Activated naive CD8-positive, alpha-beta T cell treated with anti-CD3 and anti-CD28 coated beads, Interleukin-2, amount 50 U/mL, for 16 hours (primary cell): ENCODE measurements at places on chromosomes 1 and 21.

GRCh38 chr1:171805395-171806115 is 24.1 kb downstream of the METTL13 start:
- DNase-seq = no peak

- DNase-seq = no peak
These were observed at the start of gene C1orf167 for GRCh38 chr1:11761988-11762406. TSS of gene C1orf167 (plus strand) at chr1:11762193. CDS start at chr1:11764401, 2,208 bp downstream.

DNA sequence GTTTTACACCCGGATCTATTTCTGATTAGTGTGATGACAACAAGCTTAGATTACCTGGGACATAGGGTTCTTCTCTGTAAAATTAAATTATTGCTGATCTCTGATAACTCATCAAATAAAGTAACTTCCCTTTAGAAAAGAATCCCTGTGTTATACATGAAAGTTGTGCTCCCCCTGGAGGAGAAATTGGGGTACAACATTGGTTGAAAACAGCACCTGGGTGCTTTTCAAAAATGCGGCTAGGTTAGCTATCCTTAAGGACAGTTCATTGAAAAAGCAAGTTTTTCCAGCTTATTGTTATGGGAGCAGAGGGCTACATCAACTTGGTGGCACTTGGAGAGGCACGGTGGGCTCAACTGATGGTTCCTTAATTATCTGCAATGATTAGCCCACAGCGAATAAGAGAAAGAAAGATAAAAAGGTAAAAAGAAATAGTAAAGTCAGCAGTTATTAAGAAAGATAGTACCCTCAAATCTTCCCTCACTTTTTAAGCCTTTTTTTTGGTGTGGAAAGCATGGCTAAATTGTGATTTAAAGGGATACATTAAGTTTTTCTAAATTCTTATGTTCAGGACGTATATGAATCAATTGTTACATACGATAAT is 97.8 kb downstream of the FMN2 start:
- DNase-seq = no peak

DNA sequence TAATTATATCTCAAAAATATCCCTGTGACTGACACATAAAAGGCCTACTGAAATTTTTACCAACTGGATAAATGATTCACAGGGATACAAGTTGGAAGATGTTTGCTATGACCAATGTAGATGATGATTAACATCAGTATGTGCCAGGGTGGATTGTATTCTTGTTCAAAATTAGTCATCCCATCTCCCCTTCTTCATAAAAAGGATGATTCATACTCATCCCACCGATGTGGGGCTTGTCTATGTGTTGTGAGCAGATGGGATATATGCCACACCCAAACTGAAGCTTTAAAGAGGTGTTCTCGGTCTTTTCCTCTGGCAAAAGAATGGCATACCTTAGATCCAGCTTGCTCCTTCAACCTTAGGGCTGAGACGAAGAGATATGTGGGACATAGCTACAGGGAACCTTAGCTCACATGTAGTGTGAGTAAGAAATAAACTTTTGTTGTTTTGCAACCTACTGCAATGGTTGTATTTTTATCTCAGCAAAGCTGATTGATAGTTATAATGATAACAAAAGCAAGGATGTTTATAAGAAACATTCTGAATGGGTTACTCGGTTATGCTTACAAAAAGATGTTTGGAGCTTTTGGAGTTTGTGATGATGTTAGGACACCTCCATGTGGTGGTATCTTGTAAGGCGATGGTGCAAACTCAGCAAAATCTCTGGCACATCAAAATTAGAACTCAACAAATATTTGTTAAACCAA is 29.4 kb downstream of the SPATA17 start:
- DNase-seq = no peak

DNA sequence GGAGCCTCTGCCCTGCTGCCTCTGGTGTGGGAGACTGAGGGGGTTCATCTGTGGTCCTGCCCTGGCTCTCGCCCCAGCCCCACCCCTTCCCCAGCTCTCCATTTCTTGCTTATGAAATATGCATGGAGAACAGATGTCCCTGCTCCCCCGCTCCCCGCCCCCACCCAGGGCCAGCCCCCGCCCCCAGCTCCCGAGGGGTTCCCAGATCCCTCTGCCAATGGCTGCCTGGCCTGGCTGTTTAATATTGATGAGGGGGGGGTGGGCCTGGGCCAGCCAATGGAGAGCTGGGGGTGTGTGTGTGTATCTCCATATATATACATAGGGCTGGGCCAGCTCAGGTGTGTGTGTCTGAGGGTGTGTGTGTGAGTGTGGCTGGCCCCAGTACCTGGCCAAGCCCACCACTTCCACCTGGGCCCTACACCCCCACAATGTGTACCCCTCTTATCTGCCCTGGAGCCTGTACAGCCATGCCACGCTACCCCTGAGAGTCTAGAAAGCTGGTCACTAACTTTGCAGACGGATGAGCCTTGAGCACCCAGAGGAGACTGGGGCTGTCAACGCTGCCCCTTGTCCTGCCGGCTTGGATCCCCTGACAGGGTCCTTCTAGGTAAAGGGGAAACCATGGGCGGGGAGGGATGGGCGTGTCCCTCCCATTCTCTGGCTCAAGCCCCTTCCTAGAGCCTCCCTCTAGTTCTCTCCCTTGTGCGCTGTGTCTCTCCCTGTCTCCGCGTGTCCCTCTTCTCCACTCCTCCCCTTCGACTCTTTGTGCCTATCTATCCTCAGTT is at the start of gene NHLH1:
Gene NHLH1 (plus strand): TSS at position 341 of the 785 bp plus-strand sequence. CDS start 3,661 bp downstream, outside the sequence.
- DNase-seq = no peak

DNA sequence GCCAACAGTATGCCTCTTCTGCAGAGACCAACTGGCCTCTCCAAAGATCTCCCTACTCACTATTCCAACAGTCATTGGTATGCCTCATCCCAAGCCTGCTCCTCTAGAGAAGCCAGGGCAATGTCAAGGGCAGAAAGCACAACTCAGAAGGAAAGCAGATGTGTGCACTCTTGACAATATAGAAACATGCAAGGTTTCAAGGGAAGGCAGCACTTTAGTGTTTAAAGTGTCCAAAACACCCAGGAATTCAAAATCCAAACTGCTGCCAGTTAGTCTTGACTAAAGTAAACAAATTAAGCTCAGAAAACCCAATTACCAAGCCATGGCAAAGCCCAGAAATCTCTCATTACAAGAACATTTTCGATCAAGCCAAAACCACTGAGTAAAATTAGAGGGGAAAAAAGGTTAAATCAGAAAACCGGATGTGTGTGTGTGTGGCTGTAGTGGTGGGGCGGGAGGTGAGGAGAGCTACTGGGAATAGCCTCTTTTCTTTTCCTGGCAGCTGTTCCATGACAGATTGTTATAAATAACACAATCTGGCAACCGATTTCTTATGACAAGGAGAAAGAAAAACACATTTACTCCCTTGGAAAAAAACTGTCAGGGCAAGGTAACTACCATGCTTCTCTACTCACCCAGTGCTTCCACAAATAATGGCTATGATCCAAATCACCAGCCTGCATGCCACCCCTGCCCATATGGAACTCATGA is 39.2 kb downstream of the EIF2B3 start:
- no peak for DNase-seq

- DNase-seq = no peak
These were observed 41.8 kb downstream of the SGIP1 start for GRCh38 chr1:66575739-66576138.

DNA sequence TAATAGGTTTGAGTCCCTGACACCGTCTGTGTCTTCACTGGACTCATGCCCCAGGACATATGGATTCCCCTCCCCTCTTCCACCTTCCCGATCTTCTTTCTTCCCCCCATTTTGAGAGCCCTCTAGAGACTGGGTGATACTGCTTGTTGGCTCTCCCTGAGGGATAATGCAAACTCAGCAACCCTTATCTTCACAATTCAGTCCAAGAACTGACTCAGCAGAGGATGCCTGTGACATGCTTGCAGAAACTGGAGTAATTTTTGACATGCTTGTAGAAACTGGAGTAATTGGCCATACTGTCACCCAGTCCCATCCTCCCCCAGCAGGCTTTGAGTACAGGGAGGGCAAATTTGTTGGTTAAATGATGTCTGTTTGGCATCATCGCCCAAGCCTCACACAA is 127.6 kb upstream of the CTTNBP2NL start:
- DNase-seq = no peak

GRCh38 chr1:203926025-203926540 is 64.7 kb downstream of the SNRPE start:
- DNase-seq = no peak

DNA sequence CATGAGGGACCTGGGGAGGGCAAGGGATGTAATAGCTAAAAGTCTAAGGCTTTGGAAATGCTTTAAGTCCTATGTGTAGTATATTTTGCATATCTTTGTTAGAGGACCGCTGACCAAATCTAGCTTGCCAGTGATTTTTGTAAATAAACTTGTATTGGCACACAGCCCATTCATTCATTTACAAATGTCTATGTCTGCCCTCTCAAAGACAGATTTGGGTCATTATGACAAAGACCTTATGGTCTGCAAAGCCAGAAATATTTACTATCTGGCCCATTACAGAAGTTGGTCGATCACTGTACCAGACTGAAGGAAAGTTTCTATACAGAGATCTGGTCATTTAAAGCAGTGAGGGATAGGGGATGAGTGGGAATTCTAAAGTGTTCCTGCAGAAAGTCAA is 120.1 kb upstream of the RAVER2 start:
- no peak for DNase-seq

DNA sequence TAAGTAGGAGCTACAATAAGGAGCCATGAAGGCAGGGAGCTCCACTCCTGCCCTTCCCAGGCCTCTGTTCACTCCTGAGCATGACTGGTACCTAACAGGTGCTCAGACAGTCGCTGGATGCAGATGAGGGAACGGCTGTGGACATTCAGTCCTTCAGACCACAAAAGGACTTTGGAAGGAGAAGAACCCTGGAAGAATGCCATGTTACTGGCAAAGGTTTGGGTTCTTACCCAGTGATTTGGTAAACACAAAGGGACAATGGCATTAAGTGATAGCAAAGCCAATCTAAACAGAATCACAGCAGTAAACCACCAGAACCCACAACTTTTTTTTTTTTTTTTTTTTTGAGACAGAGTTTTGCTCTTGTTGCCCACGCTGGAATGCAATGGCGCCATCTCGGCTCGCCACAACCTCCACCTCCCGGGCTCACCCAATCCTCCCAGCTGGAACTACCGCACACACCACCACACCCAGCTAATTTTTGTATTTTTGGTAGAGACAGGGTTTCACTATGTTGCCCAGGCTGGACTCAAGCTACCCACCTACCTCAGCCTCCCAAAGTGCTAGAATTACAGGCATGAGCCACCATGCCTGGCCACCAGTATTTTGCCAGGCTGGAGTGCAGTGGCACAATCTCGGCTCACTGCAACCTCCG is 7.5 kb upstream of the CBR3 start:
- no peak for DNase-seq

GRCh38 chr1:17032741-17033140 is 21.0 kb upstream of the ATP13A2 start:
- DNase-seq = no peak

DNA sequence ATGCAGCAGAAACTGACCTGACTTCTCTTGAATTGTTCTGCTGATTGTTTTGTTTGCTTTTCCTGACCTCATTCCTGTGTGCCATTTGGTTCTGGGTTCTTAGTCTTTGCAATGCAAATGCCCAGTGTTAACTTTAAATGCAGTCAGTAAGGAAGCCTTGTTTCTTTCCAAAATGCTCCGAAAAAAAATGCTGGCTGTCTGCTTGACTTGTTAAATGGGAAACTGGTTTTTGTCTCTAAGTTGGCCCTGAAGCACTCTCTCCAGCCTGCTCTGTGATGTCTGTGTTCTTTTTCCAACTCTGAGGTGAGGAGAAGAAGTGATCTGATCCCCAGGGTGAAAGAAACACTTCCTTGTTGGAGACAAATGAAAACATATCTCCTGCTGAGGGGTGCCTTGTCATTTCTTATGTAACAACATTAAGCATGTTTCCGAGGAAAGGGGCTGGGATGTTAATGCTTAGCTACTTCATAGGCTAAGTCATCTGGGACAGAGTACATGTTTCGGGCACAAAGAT is 256.3 kb upstream of the ADGRL4 start:
- no peak for DNase-seq

GRCh38 chr1:11151826-11152612 is 37.1 kb upstream of the ANGPTL7 start:
- no peak for DNase-seq

GRCh38 chr1:37282764-37283163 is 191.6 kb upstream of the ZC3H12A start:
- no peak for DNase-seq

- DNase-seq = no peak
These were observed 68.4 kb downstream of the ST6GALNAC3 start for GRCh38 chr1:76142771-76143540.

- no peak for DNase-seq
These were observed 283.1 kb downstream of the DSCAM start for GRCh38 chr21:40563900-40564299.

DNA sequence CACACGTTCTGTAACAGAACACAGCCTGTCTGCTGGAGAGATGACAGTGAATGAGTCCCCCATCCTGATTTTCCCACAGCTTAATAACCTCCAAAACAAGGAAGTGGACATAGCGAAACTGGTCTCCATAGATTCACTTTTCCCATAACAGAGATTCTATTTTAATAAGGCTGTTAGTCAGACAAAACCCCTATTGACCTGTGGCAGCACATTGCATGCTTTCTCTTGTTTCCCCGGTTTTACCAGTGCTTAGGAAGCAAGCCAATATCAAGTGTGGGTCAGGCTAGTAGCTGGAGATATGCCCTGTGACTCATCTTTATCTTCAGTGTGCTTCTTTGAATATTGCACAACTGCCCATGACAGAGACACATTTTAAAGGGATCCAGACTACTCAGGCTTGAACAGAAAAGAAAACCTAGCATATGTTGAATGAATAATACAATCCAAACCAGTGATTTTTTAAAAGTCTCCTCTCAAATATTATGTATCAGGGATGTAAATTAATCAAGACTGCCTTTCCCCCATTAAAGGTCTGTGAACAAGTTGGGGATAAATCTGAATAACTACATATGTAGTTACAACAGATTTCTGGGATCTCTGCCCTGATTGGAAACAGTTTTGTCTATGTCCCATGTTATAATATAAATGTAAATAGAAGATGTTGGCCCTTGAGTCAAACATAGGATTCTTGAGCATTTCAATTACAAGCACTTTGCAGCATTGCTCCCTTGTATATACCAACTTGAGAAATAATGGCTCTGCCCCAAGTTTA is 11.9 kb upstream of the CLDN8 start:
- DNase-seq = no peak

DNA sequence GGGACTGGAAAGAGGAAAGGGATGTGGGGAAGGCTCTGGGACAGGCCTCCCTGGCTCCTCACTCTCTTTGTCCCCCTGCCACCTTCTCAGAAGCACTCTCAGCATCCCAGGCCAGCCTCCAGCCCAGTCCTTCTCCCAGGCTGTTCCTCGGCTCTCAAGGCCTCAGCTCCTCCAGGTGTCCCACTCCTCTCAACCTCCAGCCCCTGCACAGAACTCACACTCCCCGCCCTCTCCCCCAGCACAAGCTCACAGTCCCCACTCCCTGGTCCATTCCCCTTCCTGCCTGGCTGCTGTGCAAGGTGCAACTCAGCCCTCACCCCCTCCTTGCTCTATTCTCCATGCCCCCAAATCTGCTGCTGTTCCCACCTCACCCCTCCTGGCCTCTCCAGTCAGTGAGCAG is 185.0 kb downstream of the HIVEP3 start:
- DNase-seq = no peak

DNA sequence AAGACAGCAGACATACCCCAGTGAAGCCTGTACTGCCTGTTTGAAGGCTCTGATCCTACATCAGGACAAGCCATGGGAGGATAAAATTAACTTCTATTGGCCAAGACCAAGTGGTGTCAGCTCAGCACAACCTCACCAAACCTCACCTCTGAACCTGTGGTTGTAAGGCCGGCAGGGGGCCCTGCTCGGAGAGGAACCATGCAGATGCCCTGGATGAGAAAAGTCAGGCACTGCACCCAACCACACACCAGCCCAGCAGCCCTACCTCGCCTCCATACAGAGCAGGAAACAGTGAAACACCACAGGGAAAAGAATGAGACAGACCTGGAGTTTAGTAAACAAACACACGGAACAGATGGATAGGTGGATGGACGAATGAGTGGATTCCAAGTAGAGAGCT is 70.0 kb upstream of the PAX7 start:
- no peak for DNase-seq
